ENCODE measurements at places on chromosomes 7 and 10.

DNA sequence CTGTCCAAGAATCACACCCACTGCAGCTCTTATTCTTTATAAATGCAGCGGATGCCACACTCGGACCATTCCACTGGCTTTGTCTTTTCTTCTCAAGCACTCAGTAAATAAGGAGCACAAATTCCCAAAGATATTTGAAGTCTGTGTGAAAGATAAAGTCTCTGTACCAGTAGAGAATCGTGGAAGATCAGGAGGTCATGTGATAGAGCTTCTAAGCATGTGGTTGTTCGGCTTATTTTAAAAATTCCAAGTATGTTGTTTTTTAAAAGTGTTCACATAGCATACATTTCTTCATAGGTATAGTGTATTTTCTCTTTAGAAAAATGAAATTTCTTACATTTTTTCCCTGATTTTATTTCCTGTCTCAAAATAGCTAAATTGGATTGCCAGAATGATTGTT lies 75.8 kb downstream of the NOC3L start:
- peak; percentile 62 for DNase-seq

GRCh38 chr10:77334501-77334900 lies 303.1 kb downstream of the KCNMA1 start:
- no peak for DNase-seq

GRCh38 chr7:37683246-37684120 lies at the start of gene GPR141:
Gene GPR141, plus strand, starts transcription at chr7:37683766. Its CDS starts 56,628 bp downstream, at chr7:37740394.
- DNase-seq: no peak

- DNase-seq: no peak
These were observed 581.4 kb upstream of the FOXK1 start for GRCh38 chr7:4100691-4101090.

GRCh38 chr10:116115036-116115641 lies 157.9 kb downstream of the GFRA1 start:
- DNase-seq: no peak

DNA sequence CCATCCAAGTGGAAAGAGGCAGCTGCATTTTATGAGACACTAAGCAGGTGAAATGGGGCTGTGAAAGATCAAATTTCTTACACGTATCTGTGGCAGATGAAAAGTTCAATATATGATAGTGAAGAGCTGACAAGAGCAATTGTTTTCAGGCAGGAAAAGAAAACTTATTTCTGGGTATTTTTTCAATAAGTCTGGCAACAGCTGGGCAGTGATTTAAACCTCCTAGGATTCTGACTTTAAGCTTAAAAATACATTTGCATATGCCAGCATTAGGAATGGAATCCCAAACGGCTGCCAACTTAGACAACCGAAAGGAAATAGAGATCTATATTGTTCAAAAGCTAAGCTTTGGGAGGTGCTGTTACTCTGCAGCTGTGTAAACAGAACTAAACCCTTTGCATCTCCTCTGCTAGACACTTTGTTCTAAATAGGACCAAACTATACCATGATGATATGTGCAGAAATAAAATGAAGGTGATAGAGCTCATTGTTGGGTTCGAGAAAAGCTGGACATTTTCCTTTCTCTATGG lies 26.1 kb downstream of the DYNC1I1 start:
- DNase-seq: no peak

DNA sequence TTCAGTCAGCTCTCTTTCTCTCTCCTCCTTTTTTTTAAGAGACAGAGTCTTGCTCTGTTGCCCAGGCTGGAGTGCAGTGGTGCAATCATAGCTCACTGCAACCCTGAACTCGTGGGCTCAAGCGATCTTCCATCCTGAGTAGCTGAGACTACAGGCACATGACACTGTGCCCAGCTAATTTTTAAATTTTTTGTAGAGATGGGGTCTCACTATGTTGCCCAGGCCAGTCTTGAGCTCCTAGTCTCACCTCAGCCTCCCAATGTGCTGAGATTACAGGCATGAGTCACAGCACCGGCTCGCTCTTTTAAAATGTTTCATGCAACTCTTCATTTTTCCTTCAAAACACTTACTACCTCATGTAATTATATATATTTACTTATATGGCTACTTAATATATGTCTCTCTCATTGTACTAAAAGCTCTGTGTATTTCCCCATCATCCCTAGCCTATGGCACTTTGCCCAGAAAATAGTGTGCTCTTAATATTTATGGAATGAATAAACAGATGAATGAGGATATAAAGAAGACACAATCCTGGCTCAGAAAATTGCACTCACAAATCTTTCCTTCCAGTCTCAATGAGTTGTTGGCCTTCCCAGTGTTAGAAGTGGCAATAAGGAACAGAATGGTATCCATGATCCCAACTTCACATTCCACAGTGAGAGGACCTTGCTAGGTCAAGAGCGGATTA lies 33.9 kb downstream of the EBLN1 start:
- DNase-seq: no peak

- DNase-seq: no peak
These were observed 26.3 kb downstream of the PODXL start for GRCh38 chr7:131530137-131530536.

DNA sequence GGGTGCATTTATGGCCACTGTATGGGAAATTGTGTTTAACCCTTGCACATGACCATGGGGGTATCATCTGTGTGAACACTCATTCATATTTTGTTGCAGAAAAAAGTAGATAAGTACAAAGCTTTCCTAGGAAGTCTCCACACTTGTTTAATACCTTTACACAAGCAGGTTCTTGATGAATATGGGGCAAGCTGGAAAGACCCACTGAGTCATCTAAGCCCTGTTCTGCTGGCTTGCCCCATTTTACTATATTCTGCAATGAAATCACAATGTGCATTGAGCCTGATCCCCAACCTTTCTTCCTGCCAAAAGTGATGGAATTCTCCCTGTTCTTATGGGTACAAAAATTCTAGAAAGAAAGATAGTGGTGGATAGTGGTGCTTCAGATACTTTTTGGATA lies 99.8 kb downstream of the CCDC71L start:
- no peak for DNase-seq

DNA sequence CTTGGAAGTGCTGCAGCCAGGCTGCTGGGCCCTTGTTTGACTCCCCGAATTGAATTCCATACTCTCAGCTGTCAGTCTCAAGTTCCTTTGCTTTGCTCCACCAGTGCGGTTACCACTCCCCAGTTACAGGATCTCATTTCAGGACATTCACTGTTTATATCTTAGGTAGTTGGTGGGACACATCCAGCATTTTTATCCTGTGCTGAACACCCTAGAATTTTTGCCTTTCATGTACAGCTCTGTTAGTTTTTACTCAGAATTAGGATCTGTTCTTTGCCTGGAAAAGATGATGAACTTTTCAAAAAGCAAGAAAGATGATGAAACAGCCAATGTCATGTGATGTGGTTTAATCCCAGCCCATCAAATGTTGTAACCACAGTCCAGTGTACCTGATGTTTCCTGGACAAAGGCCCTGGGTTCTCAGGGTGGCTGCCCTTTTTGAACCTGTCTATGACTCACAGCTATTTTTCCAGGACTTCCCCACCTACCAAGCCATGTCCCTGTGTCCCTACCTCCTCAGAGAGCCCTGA lies 149.7 kb downstream of the NOC3L start:
- DNase-seq: no peak

- DNase-seq: no peak
These were observed 15.9 kb downstream of the CROT start for GRCh38 chr7:87361320-87361719.

GRCh38 chr7:134121632-134122139 lies 5.5 kb upstream of the LRGUK start:
- DNase-seq: no peak

DNA sequence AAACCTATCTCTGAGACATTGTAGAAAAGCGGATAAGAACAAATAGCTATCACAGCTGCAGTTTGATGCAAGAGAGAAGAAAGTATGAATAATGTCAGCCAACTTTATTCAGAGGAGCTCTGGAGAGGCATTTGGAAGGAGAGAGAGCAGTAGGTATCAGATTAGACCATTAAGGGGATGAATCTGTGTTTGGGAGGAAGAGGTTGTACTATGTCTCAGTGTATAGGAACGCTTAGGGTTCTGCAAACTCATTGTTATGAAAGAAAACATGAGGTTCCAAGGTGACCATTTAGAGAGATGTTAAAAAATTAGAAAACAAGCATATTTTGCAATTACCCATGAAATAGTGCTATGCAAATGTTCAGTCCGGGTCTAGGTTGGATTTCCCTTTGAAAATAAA lies 207.5 kb upstream of the GNAI1 start:
- DNase-seq: no peak

- DNase-seq: no peak
These were observed 259.1 kb downstream of the PTPRN2 start for GRCh38 chr7:158328376-158329013.

- peak; percentile 46 for DNase-seq
These were observed 97.5 kb upstream of the CCDC6 start for GRCh38 chr10:60003651-60004523.

DNA sequence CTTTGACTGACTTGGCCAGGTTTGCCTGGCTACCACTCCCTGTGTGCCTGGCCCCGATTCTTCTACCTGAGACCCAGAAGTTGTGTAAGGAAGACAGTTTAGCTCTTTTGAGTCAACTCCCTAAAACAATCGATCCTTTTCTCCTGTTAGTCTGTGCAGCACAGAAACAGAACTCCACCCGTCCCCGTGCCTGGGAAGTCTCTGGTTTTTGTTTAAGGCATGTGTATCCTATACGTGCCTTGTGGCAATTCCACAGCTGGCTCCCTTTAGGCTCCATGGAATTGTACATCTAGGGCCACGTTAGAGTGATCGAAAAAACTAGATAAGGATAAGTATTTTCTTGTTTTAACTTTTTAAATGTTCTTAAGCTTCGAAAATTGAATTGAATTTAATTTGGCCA lies 131.6 kb downstream of the BICC1 start:
- DNase-seq: no peak

- DNase-seq: no peak
These were observed 743 bp downstream of the MKI67 start for GRCh38 chr10:128125416-128125943.

DNA sequence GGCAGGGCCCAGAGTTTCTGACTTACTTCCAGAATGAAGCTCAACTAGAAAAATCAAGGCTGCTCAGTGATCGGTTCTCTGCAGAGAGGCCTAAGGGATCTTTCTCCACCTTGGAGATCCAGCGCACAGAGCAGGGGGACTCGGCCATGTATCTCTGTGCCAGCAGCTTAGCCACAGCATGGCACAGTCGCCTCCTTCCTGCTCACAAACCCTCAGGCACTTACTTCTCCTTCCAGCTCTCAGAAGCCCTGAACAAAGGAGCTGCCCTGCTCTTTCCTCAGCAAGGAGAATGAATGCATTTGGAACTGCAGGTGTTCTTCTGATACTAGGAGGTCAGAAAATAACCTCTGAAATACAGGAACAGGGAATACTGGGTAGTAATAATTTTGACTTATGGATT lies 219.7 kb upstream of the PRSS1 start:
- DNase-seq: no peak

DNA sequence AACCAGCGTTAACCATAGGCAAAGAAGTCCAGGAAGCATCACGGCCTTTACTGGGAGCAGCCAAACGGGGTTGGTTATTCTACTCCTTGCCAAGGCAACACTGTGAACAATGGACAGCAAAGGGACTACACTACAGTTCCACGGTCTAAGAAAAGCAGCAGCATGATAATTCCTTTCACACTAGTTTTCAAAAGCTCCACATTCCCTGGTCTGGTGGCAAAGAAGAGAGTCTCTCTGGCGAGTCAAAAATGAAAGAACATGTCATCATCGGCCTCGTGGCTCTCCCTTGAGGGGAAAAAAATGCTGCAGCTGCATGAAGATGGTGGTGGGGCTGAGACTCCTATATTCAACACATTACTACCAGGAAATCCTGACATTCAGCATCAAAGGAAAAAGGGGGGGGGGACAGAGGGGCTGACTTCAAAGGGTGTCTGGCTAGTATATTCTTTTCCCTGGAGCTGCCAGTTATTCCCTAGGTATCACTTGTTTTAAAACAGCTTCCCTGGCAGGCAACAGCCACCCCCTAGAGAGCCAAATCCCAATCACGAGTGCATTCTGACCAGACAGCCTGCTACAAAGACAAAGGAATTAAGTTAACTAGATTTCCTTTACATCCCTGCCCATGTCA lies 49.1 kb downstream of the SLC37A3 start:
- peak; percentile 25 for DNase-seq

DNA sequence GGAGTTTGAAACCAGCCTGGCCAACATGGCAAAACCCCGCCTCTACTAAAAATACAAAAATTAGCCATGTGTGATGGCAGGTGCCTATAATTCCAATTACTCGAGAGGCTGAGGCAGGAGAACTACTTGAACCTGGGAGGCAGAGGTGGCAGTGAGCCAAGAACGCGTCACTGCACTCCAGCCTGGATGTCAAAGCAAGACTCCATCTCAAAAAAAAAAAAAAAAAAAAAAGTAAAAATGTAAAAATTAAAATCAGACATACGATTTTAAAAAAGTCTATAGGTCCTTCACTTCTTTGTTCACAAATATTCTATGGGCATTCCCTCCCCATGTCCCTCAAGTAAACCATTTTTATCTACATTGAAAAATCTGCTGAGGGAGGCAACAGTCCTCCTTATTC lies 34.9 kb upstream of the TLL2 start:
- no peak for DNase-seq

GRCh38 chr7:69732203-69732602 lies 133.9 kb downstream of the AUTS2 start:
- DNase-seq: no peak

DNA sequence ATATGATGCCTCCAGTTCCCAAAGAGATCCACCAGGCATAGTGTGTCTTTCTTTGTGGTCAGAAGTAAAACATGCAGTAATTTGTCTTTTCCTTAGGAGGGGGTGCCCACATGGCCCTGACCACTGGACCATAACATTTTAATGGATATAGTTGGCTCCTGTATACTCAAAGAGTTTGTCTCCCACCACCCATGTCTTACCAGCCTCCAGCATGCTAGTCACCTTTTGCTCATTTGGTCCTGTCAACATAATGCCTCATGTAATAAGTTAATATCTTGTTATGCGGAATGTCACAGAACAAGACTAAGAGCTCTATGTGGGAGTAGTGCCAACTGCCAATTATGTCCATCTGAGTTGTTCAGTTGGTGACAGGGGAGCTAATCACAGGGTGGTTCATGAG lies 83.4 kb upstream of the IFRD1 start:
- no peak for DNase-seq
